ENCODE measurements at places on chromosomes 11 and 22.

DNA sequence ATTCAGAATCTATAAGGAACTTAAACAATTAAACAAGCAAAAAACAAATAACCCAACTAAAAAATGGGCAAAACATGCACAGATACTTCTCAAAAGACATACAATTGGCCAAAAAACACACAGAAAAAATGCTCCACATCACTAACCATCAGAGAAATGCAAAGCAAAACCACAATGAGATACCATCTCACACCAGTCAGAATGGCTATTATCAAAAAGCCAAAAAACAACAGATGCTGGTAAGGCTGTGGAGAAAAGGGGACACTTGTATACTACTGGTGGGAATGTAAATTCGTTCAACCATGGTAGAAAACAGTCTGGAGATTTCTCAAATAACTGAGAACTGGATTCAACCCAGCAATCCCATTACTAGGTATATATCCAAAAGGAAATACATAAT lies 24.8 kb downstream of the ENTHD1 start:
- no peak for DNase-seq

- DNase-seq = no peak
Measured at GRCh38 chr11:61837411-61838005, 9.4 kb downstream of the FADS2 start.

DNA sequence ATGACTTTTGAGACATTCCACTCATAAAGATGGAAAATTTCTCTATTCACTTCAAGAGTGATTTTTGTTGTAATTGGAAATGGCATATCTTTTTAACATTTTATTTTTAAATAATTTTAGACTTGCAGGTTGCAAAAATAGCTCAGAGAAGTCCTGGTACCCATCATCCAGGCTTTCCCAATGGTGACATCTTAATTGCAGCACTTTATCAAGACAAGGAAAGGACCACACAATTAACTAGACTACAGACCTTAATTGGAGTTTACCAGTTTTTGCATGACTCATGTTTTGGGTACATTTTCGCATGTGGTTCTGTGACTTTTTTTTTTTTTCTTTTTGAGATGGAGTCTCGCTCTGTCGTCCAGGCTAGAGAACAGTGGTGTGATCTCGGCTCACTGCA lies 23.0 kb upstream of the MAP6 start:
- DNase-seq = no peak

DNA sequence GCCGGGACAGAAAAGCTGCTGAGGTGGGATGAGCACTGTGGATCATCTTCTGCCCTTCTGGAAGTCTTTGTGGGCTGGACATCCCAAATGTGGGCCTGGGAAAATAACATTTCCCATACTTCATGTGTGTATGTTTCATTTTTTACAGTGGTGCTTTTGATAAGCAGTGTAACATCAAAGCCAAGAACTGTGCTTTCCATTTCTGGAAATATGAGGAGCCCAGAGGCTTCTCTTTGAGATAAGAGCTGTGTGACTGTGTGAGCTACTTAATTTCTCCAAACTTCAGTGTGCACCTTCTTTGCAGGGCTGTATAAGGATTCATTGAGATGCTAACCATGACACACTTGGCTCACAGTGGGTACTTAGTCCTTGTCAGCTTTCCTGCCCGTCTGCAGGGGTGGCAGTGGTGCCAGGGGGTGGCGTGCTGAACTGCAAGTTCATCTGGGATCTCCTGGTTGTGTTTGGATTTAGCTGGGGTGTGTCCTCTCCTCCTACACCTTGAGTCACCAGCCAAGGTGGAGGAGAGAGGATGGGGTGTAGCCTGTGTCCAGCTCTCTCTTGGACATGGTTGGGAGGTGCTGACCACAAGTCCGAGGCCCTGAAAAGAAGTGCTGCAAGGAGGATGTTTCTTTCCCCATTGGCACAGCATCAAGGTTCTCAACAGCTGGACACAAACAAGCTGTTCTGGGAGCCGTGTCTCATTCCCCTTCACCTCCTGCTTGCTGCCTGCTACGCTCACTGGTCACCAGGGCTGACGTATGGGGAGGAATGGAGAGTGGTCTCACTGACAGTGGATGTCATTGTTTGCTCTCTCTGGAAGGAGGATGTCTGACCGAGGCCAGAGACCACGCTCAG lies 139.4 kb downstream of the TEAD1 start:
- no peak for DNase-seq
